PC-3 (cell line): ENCODE measurements at places on chromosomes 16 and 17.
A peak's percentile ranks its signal among the peaks of the same experiment; 100 is the strongest.

GRCh38 chr17:45729294-45729907 lies 54.7 kb upstream of the CRHR1 start:
- no peak for DNase-seq

DNA sequence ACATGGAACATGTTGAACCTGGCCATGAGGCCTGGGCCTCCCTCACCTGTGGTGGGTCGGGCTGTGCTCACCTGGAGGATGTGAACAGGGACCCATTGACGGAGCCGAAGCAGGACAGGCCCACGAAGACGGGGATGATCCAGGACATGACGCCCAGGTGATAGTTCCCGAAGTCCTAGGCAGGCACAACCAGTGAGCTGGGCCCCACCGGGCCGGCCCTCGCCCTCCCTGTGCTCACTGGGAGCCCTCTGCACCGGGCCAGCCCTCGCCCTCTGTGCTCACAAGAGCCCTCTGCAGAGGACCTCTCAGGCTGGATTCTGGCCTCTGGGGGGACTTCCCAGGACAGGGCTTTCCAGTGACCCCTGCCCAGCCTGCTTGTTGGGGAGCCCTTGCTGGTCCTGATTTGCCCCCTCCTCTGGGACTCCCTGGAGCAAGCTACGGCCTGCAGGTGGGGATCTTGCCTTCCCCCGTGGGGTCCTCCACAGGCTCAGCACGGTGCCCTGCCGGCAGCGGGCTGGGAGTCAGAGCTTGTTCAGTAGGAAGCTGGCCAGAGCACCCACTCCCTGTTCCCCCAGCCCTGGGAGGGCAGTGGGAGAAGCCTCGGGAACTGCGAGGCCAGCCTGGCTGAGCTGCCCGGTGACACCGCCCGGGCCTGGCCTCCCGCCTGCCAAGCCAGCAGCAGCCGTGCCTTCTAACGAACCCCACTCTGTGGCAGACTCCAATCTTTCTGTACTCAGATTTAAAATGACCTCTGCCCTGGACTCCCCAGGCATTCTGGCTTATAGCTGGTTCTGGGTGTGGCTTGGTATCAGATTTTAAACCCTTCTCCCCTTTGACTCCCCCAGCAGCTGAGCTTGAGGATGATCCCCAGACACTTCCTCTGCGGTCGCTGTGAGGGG lies 30.4 kb downstream of the SLC7A5 start:
- DNase-seq: no peak

- DNase-seq: no peak
Observed at GRCh38 chr16:4207683-4208340, 34.1 kb downstream of the SRL start.

GRCh38 chr17:63571632-63572310 lies 21.5 kb downstream of the DCAF7 start:
- DNase-seq: peak; percentile 60

DNA sequence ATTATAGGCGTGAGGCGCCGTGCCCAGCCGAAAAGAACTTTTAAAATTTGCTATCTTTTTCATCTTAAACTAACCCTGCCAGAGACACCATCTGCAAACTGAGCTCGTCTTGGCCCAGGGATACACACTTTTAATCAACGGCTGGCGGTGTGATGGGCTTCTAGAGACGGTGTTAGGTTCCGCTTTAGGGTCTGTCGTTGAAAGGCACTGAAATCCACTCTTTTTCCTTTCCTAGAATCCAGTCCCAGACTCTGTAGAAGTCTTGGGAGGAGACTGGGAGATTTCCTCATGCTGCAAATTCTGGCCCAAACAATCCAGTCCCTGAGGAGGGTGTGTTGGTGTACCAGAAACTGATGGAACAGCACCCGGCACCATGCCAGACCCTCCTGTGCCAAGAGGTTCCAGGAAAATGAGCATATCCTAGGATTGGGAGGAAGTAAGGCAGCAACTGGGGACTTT lies 52.0 kb upstream of the TEX2 start:
- DNase-seq: no peak

GRCh38 chr17:9350080-9350479 lies 225.5 kb downstream of the STX8 start:
- DNase-seq: peak; percentile 76

GRCh38 chr17:42852351-42852750 lies 1.4 kb downstream of the AOC3 start:
- DNase-seq: no peak

DNA sequence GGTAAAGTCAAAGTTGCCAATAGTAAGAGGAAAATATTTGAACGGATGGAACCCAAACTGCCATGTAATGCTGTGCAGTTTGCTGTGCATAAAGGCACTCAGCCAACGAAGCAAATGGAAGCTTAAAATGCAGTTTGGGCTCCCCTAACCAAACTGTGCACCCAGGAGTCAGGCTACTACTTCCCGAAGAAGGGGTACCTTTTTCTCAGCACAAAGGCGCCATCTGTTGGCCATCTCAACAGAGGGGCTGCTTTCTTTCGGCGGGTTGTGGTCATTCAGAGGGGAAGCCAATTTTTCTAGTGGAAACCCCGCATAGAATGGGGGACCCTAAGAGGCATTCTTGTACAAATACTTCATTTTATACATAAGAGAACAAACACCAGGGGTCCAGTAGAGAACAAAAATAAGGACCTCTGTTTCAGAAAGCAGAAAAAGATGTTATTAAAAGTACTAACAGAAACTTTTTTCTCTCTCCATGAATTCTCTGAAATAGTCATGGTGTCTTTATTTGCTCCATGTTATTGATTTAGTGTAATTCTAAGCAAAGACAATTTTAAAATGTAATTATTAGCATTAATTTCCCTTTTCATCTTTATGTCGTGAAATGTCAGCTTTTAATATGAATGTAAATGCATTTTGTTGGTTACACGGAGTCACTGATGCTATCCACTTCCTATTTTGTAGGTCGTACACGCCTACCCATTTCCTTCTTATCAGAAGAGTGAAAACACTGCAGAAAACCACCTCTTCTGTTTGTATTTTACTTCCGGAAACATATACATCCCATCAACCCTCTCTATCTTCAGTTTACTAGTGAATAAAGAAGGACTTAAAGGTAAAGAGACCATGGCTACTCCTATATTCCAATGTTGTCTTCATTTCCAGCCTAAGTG lies 453.3 kb downstream of the KCNJ2 start:
- peak; percentile 80 for DNase-seq

GRCh38 chr16:50478075-50478772 lies 70.0 kb upstream of the NKD1 start:
- no peak for DNase-seq

DNA sequence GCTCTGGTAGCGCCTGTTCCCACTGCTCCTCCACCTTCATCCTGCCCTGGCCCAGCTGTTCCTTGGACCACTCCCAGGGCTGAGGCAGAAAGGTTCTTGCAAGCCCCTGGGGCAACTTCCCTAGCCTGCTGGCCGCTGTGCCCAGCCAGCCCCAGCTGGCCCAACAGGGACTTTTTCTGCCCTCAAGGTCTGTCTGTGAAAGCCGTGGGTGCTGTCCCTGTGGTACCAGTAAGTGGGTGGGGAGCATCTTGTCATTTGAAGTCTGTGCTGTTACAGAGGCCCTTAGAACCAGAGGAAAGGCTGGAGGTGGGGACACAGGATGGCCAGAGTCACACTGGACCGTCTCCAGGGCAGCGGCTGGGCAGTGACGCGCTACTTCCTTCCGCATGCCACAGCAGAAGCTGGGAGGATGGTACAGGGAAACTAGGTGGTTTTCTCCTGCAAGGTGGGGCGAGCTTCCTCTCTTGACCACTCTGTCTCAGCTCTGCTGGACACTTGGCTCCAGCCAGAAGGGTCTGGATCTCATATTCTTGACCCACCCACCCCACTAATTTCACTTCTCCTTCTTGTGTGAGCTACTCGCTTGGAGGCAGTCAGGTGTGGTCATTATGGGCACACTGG lies 87.8 kb downstream of the PLCG2 start:
- no peak for DNase-seq

DNA sequence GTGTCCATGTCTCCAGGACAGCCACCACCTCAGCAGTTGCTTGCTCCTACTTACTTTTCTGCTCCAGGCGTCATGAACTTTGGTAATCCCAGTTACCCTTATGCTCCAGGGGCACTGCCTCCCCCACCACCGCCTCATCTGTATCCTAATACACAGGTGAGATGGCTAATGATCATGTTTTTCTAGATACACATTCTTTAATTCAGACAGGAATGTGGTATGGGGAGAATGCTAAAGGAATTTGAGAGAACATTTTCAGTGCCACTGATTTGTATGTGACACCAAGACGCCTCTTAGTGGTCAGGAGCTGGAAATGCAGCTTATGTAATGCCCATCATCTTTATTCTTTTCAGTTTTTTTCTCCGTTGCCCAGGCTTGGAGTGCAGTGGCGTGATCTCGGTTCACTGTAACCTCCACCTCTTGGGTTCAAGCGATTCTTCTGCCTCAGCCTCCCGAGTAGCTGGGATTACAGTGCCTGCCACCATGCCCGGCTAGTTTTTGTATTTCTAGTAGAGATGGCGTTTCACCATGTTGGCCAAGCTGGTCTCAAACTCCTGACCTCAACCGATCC lies 8.9 kb upstream of the RAPGEFL1 start:
- DNase-seq: peak; percentile 65

DNA sequence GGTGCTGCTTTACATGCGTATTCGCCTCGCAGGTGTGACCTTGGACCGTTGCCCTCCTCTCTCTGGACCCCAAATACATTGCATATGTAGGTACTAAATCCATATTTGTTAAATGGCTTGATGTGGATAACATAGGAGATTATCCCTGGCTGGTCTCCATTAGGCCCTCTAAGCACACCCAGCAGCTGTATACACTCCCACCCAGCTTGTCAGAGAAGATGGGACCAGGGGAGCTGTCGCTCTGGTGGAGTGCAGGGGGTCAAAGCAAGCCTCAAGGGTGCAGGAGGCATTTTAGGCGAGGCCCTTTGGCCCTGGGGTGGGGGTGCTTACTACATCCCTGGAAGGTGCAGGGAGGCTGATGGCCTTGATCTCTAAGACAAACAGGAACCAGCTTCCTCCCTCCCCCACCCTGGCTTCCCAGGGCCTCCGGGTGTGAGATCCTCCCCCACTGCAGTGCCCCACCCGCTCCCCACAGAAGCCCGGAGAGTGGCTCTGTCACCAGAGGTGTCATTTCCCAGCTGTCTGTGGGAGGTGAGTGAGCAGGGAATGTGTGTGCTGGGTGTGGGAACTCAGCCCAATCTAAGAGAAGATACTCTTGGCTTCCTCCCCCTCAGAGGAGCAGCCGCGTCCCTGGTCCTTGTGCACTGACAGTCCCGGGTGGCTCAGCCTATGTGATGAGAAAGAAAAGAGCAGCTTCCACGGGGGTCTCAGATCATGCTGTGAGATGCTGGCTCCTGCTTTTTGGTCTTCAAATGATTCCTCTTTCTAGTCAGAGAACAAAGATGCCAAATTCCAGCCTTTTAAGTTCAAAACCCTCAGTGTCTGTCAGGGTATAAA lies 1.4 kb upstream of the VAMP2 start:
- DNase-seq: no peak

DNA sequence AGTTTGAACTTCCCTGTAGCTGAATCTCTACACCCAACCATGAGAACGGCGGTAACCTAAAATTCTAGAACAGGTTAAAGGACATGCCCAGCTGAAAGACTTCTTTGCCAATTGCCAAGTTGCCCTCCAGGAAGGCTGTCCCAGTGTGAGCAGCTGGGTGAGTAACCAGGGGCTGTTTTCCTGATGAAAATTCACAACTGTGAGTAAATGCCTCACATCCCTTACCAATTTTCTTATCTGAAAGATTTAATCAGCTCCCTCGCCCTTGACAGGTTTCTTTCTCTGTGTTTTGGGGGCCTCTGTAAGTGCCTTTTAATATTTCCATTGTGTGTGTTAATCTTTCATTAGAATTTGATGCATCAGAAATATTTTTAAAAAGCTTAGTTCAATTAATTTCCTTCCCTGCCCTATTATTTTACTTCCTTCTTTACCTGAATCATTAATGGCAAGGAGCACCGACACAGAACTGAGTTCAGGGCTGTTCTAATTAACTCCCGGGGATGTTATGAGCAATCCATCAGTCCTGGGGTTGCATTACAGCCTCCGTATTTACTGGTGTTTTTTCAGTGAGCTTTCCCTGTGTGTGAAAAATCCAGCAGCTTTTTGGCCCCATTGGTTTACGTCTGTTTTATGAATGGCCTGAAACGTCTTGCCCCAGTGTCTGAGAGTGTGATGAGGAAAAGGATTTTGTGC lies 152.9 kb downstream of the CLEC16A start:
- no peak for DNase-seq

DNA sequence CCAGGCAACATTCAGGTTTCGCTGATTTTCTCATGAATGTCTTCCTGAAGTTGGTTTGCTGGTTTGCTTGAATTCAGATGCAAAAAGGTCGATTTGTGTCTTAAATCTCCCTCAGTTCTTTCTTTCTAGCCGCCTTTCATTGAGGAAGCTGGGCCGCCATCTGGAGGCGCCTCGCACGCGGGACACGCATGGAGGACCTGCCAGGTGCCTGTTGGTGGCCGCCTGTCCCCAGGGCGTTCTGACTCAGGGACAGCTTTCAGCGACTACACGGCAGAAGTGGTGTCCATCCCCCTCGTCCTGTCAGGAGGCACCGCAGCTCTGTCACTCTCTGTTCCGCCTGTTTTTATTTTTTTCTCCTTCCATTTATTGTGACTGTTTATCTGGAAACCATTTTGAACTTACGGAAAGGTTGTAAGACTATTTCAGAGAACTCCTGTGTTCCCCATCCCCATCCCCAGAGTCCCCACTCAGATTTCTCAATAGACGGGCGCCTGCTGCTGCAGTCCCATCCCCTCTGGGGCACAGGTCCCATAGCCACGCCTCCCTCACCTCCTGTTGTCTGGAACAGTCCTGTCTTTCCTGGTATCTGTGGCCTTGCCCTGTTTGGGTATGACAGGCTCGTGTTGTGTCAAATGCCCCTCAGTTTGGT lies 33.2 kb downstream of the COX4I1 start:
- DNase-seq: no peak
